H1 (cell line): ENCODE measurements at places on chromosomes 11 and 22. TPM values are rescaled to one million over a fixed set of nuclear protein-coding genes. Genes with fewer than 3 reads are reported as not detected.

DNA sequence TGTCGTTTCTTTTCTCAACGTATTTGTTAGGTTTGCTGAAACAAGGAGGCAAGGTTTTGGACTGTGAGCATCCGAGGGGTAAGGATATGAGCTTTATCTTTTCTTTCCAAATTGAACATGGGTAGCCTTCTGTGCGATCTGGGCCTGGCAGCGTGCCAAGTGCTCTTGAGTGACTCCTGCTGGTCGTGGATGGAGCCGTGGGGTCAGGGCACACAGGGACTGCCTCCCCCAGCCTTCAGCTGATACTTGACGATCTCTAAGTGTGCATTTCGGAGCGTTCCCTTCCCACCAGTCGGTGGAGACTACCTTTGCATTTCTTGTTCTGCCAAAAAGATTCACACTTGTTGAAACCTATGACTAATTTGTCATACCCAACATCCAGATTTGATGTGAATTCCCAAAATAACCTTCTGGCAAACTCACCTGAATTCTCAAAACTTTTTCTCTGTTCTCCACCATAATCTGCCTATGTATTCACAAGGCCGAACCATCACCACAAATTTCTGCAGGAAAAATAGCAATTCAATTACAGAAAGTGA, 40.1 kb upstream of the CLMP start:
- DNase-seq = no peak
- no peaks in the 10 kb centered on the region for H3K4me1 ChIP-seq
- H3K27ac ChIP-seq = no peak overlapping the region
- no peaks in the 10 kb centered on the region for H3K36me3 ChIP-seq

DNA sequence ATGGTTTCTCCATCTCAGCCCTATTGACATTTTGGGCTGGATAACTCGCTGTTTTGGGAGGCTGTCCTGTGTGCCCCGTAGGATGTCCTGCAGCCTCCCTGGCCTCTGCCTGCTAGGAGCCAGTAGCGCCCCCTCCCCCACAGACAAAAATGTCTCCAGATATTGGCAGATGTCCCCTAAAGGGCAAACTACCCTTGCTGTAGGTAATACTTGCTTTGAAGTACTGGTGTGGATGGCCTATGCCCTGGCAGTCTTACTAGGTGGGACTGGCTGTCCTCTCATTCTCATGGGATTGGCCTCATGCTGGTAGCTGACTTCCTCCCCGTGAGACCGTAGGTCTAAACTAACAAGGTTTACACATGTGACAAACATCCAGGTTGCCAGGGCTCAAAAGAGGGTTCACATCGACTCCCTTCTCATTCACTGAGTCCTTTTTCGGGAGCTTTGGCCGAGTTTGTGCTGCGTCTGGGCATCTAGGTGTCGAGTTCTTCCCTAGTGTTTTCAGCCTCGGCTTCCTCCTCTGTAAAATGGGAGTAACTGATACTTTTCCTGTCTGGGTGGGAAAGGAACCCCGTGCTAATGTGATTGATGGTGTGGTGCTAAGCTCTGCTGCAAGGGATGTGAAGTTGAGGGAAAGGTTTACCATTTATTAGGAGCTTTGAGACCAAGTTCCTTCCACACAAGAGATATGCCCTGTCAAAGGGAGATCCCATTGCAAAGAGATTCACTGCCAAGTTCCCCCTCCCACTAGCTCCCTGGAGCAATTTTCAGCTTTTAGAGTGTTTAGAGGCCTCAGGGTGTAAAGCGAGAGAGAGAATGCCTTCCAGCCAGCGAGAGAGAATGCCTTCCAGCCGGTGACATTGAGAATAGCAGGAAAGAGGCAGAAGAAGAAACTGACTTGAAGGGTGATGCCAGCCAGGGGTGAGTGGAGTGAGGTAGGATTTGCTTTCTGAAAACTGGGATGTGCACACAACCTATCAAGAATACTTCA, 17.0 kb downstream of the PTPRJ start:
- no peaks in the 10 kb centered on the region for H3K27me3 ChIP-seq
- H3K4me1 ChIP-seq = peaks cover 14% of the 10 kb centered on the region
- no peak for DNase-seq
- H3K4me3 ChIP-seq = no peak overlapping the region
- H3K36me3 ChIP-seq = no peaks in the 10 kb centered on the region

DNA sequence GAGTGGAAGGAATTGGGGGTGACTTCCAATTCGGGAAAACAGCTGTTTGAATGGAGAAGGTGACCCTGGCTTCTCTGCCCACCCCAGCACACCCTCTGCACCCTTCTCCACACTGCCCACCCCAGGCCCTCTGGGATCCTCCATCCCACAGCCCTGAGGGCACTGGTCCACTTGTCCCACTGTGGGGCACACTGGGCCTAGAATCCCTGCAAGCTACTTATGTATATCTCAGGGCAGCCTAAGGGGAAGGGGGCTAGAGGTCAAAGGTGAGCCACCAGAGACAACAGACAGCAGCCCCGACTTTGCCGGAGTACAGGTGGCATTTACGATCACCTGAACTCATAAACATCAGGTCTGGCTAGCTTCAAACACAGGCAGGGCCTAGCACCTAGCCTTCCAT, 673 bp upstream of the SCUBE2 start:
- 0 out of 2 replicates have a peak overlapping the region, but pooled peaks have one; percentile 16 for H3K4me3 ChIP-seq
- no peaks in the 10 kb centered on the region for H3K36me3 ChIP-seq
- H3K27me3 ChIP-seq = peaks cover 36% of the 10 kb centered on the region
- peaks cover 4% of the 10 kb centered on the region for H3K4me1 ChIP-seq

DNA sequence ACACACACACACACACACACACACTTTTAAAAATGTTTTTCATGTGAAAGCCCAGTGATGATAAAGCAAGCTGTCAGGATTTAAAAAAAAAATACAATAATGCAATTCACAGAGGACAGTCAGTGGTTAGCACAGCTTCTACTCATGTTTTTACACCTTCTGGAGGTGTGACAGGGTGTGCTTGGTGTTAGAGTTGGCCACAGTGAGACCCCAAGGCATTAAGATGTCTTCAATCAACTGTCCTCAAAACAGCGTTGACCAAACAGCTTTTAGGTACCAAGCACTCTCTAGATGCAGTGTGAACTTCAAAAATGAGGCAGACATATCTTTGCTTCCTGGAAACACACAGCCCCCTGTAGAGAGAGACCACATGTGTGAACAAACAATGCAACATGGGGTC, 166.4 kb upstream of the TBCEL start:
- no peaks in the 10 kb centered on the region for H3K36me3 ChIP-seq
- H3K27ac ChIP-seq = no peak overlapping the region
- no peaks in the 10 kb centered on the region for H3K4me1 ChIP-seq
- H3K27me3 ChIP-seq = no peaks in the 10 kb centered on the region
- no peak for DNase-seq
- no peak overlapping the region for H3K4me3 ChIP-seq

GRCh38 chr11:65217441-65218423, 36.0 kb downstream of the CAPN1 start:
- H3K27ac ChIP-seq = no peak overlapping the region
- H3K4me3 ChIP-seq = no peak overlapping the region
- DNase-seq = no peak
- H3K27me3 ChIP-seq = no peaks in the 10 kb centered on the region

- peaks cover 5% of the 10 kb centered on the region; the same call in 1 of the 2 replicates for H3K4me1 ChIP-seq
- peak; percentile 76 for DNase-seq
- H3K27ac ChIP-seq = peak within 1 kb of the TSS; percentile 92
- peak within 1 kb of the TSS; percentile 93 for H3K4me3 ChIP-seq
Measured at GRCh38 chr11:117143871-117144476, at the start of gene PAFAH1B2. TSS of gene PAFAH1B2 (plus strand) at chr11:117144287. CDS start at chr11:117152448, 8,161 bp downstream.

DNA sequence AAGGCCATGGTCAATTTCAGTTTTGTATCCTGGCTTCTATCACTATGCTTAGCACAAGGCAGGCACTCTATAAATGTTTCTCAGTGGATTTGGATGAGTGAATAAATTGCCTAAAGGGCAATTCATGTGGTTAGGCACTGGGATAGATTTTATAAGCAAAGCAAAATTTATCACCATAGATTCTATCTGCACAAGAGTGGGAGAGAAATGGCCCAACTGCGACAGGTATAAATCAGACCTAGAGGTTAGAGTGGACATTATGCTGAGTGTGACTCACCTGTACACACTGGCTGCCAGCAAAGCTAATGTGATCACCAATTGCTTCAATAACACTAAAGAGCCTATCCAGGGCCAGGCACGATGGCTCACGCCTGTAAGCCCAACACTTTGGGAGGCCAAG, 514.0 kb downstream of the BUD13 start:
- no peaks in the 10 kb centered on the region for H3K36me3 ChIP-seq
- H3K4me1 ChIP-seq = peaks cover 3% of the 10 kb centered on the region; the same call in 1 of the 2 replicates
- no peak for DNase-seq
- H3K27me3 ChIP-seq = no peaks in the 10 kb centered on the region
- no peak overlapping the region for H3K4me3 ChIP-seq

The SCN4B gene
- total RNA-seq = 2.0 and 2.8 TPM in 2 replicates

DNA sequence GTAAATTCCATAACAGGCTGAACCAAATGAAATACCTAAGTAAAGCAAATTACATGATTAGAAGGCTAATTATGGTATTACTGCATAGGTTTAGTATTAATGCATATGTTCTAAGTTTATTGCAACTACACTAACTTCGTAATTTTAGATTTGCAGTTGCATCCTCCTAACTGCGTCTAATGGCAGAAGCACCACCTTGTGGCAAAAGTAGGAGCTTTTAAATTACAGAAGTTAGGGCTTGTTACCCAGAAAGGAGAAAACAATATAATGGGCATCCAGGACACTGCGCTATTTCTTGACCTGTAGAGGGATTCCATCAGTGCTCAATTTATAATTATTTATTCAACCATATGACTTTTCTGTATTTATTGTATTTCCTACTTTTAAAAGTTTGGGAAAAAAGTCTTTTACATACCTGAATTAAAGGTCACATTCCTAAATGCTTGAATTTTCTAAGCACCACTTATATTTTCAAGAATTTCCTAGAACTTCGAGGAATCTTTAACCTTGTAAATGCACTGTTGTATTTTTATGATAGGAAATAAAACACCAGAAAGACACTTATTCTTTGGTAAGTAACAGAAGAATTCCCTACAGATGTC, 16.3 kb upstream of the GPR83 start:
- no peaks in the 10 kb centered on the region for H3K27me3 ChIP-seq
- no peak overlapping the region for H3K27ac ChIP-seq
- DNase-seq = no peak
- no peak overlapping the region for H3K4me3 ChIP-seq

- no peak overlapping the region for H3K4me3 ChIP-seq
- H3K36me3 ChIP-seq = no peaks in the 10 kb centered on the region
- peaks cover 19% of the 10 kb centered on the region for H3K4me1 ChIP-seq
- H3K27me3 ChIP-seq = no peaks in the 10 kb centered on the region
- DNase-seq = no peak
Measured at GRCh38 chr11:123560006-123560405, 94.4 kb downstream of the SCN3B start.

The KIF18A gene
- 23.3 TPM in 2 replicates for total RNA-seq

DNA sequence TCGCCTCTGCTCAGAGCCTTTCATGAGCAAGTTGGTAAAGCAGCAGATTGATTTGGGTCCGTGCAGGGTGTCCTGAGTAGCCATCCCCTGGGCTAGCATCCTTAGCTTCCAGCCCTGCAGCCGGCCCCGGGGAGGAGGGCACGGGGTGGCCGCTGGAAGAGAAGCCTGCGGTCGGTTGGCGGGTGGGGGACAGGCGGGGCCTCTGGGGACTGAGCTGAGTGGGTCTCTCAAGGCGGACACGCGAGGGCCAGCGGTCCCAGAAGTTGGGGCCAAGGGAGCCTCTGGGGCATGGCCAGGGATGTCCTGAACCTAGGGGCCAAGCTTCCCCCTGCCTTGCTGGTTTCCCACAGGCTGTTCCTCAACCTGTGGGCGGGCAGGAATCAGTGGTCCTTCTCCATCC, 143.0 kb downstream of the TBC1D22A start:
- 0 out of 2 replicates have a peak, but pooled peaks cover 2% of the 10 kb centered on the region for H3K36me3 ChIP-seq
- DNase-seq = peak; percentile 35
- no peaks in the 10 kb centered on the region for H3K4me1 ChIP-seq
- no peak overlapping the region for H3K27ac ChIP-seq
- no peaks in the 10 kb centered on the region for H3K27me3 ChIP-seq

The C22orf42 gene
- not detected in 2 replicates for total RNA-seq

The OR2D2 gene
- 0.29 TPM in 1 of 2 replicates, not detected in the other for total RNA-seq

The ART5 gene
- 7.2 and 7.5 TPM in 2 replicates for total RNA-seq

GRCh38 chr22:33194529-33195077, 136.4 kb upstream of the SYN3 start:
- H3K27ac ChIP-seq = no peak overlapping the region
- H3K4me1 ChIP-seq = peaks cover 3% of the 10 kb centered on the region; the same call in 1 of the 2 replicates
- H3K36me3 ChIP-seq = no peaks in the 10 kb centered on the region
- H3K27me3 ChIP-seq = no peaks in the 10 kb centered on the region
- no peak for DNase-seq

The BARX2 gene
- total RNA-seq = not detected in 2 replicates

DNA sequence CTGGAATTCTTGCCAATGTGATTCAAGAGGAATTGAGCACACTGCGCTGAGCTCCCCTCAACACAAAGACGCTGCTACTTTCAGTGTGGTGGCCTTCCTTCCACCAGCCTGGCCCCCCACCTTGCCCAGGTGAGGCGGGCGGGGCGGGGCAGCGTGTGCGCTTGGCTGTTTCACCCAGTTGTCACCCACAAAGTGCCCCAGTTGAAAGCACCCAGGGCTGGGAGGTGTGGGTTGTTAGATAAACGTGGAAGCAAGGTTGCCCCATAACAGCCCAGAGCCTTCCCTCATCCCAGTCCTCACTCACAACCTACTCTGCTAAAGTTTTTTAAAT, 43.1 kb downstream of the CACNG2 start:
- DNase-seq = no peak
- no peaks in the 10 kb centered on the region for H3K36me3 ChIP-seq
- H3K4me3 ChIP-seq = no peak overlapping the region
- H3K27ac ChIP-seq = no peak overlapping the region
- peaks cover 5% of the 10 kb centered on the region; the same call in 1 of the 2 replicates for H3K4me1 ChIP-seq
- no peaks in the 10 kb centered on the region for H3K27me3 ChIP-seq

The FAM227A gene
- 3.8 and 3.9 TPM in 2 replicates for total RNA-seq

The POTEH gene
- total RNA-seq = not detected in 2 replicates

The OR8A1 gene
- not detected in 2 replicates for total RNA-seq

DNA sequence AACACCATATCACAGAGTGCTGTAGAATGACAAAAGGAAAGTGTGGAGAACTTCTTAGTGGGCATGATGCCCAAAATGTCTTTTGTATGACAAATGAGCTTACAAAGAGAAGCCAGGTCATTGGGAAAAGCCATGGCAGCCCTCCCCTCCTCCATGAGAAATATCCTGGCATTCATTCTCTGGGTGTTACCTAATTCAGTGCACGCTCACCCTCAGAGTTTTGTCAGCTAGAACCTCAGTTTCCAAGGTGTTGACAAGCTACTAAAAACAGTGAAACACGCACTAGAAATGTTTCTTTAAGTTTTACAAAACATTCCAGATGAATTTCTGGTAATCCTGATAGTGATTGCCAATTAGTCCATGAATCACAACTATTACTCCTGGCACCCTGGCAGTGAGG, 105.4 kb upstream of the FSHB start:
- H3K36me3 ChIP-seq = no peaks in the 10 kb centered on the region
- peaks cover 1% of the 10 kb centered on the region for H3K27me3 ChIP-seq
- no peak overlapping the region for H3K4me3 ChIP-seq
- no peak for DNase-seq
- no peaks in the 10 kb centered on the region for H3K4me1 ChIP-seq
- no peak overlapping the region for H3K27ac ChIP-seq
